ENCODE measurements at places on chromosomes 4 and X. TPM values are rescaled to one million over a fixed set of nuclear protein-coding genes. Genes with fewer than 3 reads are reported as not detected.
A peak's percentile ranks its signal among the peaks of the same experiment; 100 is the strongest.

DNA sequence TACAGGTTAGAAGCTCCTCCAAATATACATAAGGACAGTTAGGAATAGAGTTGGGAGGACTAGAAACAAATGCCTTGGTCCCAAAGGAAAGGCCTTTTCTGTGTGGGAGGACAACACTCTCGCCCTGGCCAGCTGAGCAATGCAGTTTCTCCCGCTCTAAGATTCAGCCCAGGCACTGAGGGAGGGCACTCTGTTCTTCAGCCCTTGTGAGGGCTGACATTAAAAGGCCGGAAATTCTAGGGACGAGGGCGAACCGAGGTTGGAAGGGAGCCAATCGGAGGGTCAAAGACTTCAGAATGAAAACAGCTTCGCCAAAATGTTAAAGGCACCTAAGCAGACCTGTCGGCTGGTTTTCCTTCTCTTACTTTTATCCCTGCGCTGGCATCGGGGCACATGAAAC is 2.9 kb upstream of the PTCHD1 start:
- peaks cover 20% of the 10 kb centered on the region for H3K4me1 ChIP-seq
- DNase-seq: no peak
- H3K27me3 ChIP-seq: no peaks in the 10 kb centered on the region

DNA sequence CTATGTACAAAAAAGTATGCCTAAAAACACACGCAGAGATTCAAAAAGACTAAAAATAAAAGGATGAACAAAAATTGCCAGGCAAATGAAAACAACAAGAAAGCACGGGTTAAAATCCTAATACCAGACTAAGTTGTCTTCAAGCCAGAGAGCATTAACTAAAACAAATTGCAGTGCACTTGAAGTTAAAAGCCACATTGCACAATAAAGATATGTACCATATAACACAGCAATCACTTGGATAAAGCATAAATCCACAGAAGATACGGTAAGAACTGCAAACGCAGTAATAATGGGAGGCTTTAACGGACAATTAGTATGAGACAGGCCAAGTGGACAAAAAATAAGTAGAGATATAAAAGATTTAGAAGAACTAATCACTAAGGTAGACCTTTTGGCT is 14.9 kb downstream of the CCDC158 start:
- H3K36me3 ChIP-seq: no peaks in the 10 kb centered on the region
- H3K4me3 ChIP-seq: no peak overlapping the region
- no peaks in the 10 kb centered on the region for H3K27me3 ChIP-seq

DNA sequence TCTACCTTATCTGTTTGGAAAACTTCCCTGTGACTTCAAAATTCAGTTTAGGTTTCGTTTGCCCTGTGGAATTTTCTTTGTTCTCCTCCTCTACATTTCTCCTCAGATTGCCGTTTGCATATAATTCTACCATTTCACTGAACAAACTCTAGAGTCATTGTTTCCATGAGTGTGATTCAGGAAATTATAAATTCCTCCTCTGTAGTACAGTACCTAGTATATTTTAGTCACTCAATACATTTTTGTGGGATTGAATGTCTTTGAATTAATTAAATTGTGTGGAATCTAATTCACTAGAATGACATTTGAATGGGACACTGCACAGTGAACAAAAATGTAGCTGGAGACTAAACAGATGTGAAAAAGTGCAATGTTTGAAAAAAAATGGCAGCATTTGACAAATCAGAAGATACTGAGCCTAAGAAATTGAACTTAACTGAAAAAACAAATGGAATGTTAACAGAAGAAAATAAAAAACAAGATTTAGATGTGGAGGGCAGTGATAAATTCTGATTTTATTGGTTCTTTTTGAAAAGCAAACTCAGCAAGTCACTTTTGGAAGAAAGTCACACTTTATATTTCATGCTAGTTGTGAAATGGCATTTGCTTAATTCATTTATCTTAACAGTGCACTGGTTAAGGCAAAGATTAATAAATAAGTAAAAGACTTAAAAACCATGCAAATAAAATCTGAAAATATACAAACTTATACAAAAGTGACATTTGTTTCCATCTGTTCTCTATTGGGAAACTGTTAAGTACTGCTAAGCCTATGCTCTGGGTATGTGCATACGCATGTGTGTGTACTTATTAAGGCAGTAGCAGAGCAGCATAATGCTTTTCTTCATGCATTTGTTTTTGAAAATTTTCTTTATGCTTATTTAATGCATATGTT is 512.3 kb downstream of the FAT4 start:
- no peaks in the 10 kb centered on the region for H3K36me3 ChIP-seq
- DNase-seq: no peak
- no peaks in the 10 kb centered on the region for H3K27me3 ChIP-seq
- H3K27ac ChIP-seq: no peak overlapping the region

DNA sequence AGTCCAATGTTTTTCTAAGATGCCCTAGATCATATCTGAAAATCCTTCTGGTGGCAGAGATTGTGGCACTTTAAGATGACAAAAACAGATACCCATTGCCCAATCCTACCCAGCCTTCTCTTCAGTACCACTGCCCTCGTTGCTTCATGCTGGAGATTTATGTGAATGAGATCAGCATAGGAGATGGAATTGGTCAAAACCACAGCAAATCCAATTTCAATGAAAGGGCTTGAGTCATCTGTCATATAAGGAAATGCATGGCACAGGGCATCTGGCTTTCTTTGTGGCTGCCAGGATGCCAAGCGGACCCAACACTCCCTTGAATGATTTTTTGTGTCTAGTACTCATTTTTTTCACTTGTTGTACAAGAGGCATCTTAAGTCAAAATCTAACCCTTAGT is 16.8 kb downstream of the AFF2 start:
- H3K4me3 ChIP-seq: no peak overlapping the region
- no peaks in the 10 kb centered on the region for H3K36me3 ChIP-seq
- H3K4me1 ChIP-seq: no peaks in the 10 kb centered on the region
- no peak for DNase-seq

GRCh38 chr4:102466298-102466697 is 34.9 kb upstream of the NFKB1 start:
- H3K27ac ChIP-seq: no peak overlapping the region
- no peaks in the 10 kb centered on the region for H3K27me3 ChIP-seq
- no peak for DNase-seq
- no peak overlapping the region for H3K4me3 ChIP-seq

- H3K27ac ChIP-seq: no peak overlapping the region
- no peak for DNase-seq
- H3K36me3 ChIP-seq: no peaks in the 10 kb centered on the region
- H3K4me3 ChIP-seq: no peak overlapping the region
- H3K4me1 ChIP-seq: no peaks in the 10 kb centered on the region
- H3K27me3 ChIP-seq: no peaks in the 10 kb centered on the region
These were observed 40.1 kb upstream of the SPOCK3 start for GRCh38 chr4:167274351-167274750.

DNA sequence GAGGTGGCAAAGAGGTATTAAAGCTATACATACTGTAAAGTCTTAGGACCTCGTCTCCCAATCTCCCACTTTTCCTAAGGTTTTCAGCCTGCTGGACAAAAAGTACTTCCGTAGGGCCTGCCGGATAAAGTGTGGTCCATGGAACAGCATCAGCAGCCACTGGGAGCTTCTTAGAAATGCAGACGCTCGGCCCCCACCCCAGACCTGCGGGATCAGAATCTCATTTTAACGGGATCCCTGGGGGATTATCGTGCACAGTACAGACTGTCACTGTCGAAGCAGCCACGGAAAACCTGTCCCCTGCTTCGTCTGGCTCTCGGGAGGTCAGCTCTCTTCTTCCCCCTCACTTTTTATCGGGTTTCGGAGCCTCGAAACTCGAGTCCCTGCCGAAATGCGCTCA is 802 bp downstream of the ADGRG2 start:
- H3K36me3 ChIP-seq: no peaks in the 10 kb centered on the region
- H3K27me3 ChIP-seq: no peaks in the 10 kb centered on the region
- no peak overlapping the region for H3K4me3 ChIP-seq

DNA sequence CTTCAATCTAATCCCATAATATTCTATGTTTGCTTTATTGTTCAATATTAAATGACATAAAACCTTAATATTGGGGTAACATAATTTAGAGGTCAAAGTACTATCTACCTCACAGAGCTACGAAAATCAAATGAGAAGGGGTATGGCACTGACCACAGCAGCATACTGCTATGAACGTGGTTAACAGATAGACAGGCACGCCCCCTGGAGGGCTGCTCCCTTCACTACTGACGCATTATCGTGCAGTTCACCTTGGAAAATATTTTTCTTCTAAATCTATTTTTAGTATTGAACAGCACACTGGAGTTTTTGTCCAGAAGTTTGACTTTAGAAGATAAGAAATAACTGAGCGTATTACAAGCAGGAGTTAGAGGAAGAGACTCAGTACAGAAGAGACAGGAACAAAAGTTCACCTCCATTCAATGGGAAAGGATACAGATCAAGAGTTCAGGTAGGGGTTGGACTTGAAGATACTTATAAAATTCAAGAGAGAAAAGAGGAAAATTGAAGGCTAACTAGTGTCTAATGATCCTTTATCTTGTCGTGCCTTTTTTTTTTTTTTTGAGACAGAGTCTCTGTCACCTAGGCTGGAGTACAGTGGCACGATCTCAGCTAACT is 22.7 kb downstream of the MAP9 start:
- no peaks in the 10 kb centered on the region for H3K4me1 ChIP-seq
- no peak overlapping the region for H3K4me3 ChIP-seq
- no peak overlapping the region for H3K27ac ChIP-seq
- H3K27me3 ChIP-seq: no peaks in the 10 kb centered on the region
- peak; percentile 74 for DNase-seq

DNA sequence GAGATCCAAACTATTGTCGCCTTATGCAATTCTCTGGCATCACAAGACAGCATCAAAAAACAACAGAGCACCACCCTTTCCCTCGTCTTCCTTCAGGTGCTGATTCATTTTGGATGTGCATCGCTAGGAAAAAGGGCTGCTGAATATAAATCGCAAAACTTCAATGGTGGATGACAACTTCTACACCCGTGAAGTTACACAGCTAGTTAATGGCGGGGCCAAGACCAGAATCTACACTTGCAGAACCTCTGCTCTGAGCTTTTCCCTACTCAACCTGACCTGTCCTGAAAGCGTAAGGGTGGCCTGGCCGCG is 674 bp downstream of the GNPDA2 start:
- no peaks in the 10 kb centered on the region for H3K27me3 ChIP-seq
- H3K4me1 ChIP-seq: peaks cover 17% of the 10 kb centered on the region
- H3K36me3 ChIP-seq: no peaks in the 10 kb centered on the region
- peak overlapping the region; percentile 93 for H3K4me3 ChIP-seq
- DNase-seq: no peak

DNA sequence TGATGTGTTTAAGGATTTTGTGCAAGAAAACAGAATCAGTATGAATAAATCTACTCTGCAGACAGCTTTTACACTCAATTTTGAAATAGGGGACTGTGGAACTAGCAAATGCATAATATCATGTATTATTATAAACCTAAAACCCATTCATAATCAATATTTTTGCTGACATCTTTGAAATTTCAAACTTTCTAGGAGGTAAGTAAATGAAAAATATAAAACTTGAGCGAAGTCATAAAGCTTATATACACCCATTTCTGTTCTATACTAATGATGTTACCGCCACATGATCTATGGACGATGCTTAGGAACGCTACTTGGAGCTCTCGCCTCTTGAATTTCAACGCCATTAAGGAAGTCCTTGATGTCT is 38.1 kb downstream of the ADGRA3 start:
- H3K4me1 ChIP-seq: peaks cover 29% of the 10 kb centered on the region
- H3K4me3 ChIP-seq: no peak overlapping the region
- H3K27me3 ChIP-seq: no peaks in the 10 kb centered on the region

- no peak overlapping the region for H3K4me3 ChIP-seq
- no peak for DNase-seq
- no peaks in the 10 kb centered on the region for H3K27me3 ChIP-seq
These were observed 10.1 kb upstream of the VMA21 start for GRCh38 chrX:151386838-151387459.

GRCh38 chrX:39843318-39843717 is 254.4 kb downstream of the BCOR start:
- no peak for DNase-seq
- no peaks in the 10 kb centered on the region for H3K36me3 ChIP-seq
- no peak overlapping the region for H3K4me3 ChIP-seq
- no peak overlapping the region for H3K27ac ChIP-seq

GRCh38 chr4:151296227-151296626 is 19.3 kb downstream of the PRSS48 start:
- no peak overlapping the region for H3K4me3 ChIP-seq
- no peak overlapping the region for H3K27ac ChIP-seq
- DNase-seq: no peak
- H3K36me3 ChIP-seq: no peaks in the 10 kb centered on the region
- H3K4me1 ChIP-seq: peaks cover 14% of the 10 kb centered on the region
- H3K27me3 ChIP-seq: no peaks in the 10 kb centered on the region

GRCh38 chrX:17767734-17768133 is 30.4 kb downstream of the SCML1 start:
- no peak overlapping the region for H3K4me3 ChIP-seq
- no peak overlapping the region for H3K27ac ChIP-seq
- no peaks in the 10 kb centered on the region for H3K4me1 ChIP-seq
- H3K27me3 ChIP-seq: no peaks in the 10 kb centered on the region
- DNase-seq: no peak
- no peaks in the 10 kb centered on the region for H3K36me3 ChIP-seq

GRCh38 chr4:128322986-128323385 is 35.4 kb upstream of the PGRMC2 start:
- no peak for DNase-seq
- H3K36me3 ChIP-seq: no peaks in the 10 kb centered on the region
- H3K4me1 ChIP-seq: no peaks in the 10 kb centered on the region
- H3K27me3 ChIP-seq: no peaks in the 10 kb centered on the region
- H3K27ac ChIP-seq: no peak overlapping the region
- H3K4me3 ChIP-seq: no peak overlapping the region

DNA sequence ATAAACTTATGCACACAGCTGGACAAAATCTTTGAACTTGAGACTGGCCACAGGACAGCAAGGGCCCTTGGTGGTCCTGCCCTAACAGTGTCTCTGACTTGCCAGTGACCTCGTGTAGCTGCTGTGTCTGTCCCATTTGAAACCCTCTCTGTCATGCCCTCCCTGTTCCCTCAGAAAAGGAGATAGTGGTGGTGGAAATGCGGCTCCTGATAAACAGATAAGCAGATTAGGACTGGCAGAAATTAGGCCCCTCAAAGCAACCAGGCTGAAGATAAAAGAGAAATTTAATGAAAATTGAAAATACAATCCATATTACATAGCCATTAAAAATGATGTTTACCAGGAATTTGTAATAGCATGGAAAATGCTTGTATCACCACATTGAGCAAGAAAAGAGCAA is 136.6 kb upstream of the ATP6AP2 start:
- H3K4me1 ChIP-seq: no peaks in the 10 kb centered on the region
- no peak overlapping the region for H3K27ac ChIP-seq
- no peaks in the 10 kb centered on the region for H3K27me3 ChIP-seq
- no peaks in the 10 kb centered on the region for H3K36me3 ChIP-seq

- H3K27me3 ChIP-seq: no peaks in the 10 kb centered on the region
- no peak overlapping the region for H3K4me3 ChIP-seq
- H3K36me3 ChIP-seq: no peaks in the 10 kb centered on the region
These were observed 56.4 kb upstream of the SPANXN1 start for GRCh38 chrX:145190801-145191389.

- no peaks in the 10 kb centered on the region for H3K4me1 ChIP-seq
- no peak overlapping the region for H3K4me3 ChIP-seq
- no peak overlapping the region for H3K27ac ChIP-seq
- H3K27me3 ChIP-seq: no peaks in the 10 kb centered on the region
These were observed 124.6 kb downstream of the GABRB1 start for GRCh38 chr4:47155919-47156318.

The TMPRSS11D gene
- total RNA-seq: not detected

The TGIF2LX gene
- not detected for total RNA-seq

The LRIT3 gene
- total RNA-seq: 0.26 TPM

The EDNRA gene
- 1.3 TPM for total RNA-seq

The NWD2 gene
- 0.26 TPM for total RNA-seq

The MMRN1 gene
- total RNA-seq: 33.5 TPM

The HTRA3 gene
- 4.2 TPM for total RNA-seq

The GPR119 gene
- total RNA-seq: 1.8 TPM

The PNMA3 gene
- 0.33 TPM for total RNA-seq

The GYPE gene
- total RNA-seq: not detected

Data from body of pancreas (tissue), 4 donors.